IMR-90 (cell line): ENCODE measurements at places on chromosomes 6 and 20. TPM values are rescaled to one million over a fixed set of nuclear protein-coding genes. Genes with fewer than 3 reads are reported as not detected.

Gene EEF1A1
- total RNA-seq: 28,223 and 30,152 TPM in 2 replicates

Gene FAM162B
- 3.2 and 3.6 TPM in 2 replicates for total RNA-seq

Gene YTHDF1
- 10.9 and 13.9 TPM in 2 replicates for total RNA-seq

Gene NFATC2
- total RNA-seq: 0.18 and 0.28 TPM in 2 replicates

Gene BPIFB2
- not detected in 2 replicates for total RNA-seq

Gene SOX12
- 1.1 TPM in 2 replicates for total RNA-seq

Gene ARMC12
- 0.18 and 0.28 TPM in 2 replicates for total RNA-seq
